ENCODE measurements at places on chromosomes 1 and 21. TPM values are rescaled to one million over a fixed set of nuclear protein-coding genes. Genes with fewer than 3 reads are reported as not detected.

The MIB2 gene
- 95.9 TPM for total RNA-seq

The ORC1 gene
- 1.3 TPM for total RNA-seq

The GRIK3 gene
- total RNA-seq = 1.5 TPM

The KCNA3 gene
- 60.0 TPM for total RNA-seq

The IRF6 gene
- total RNA-seq = 0.95 TPM

GRCh38 chr1:55071477-55071876 is 32.1 kb downstream of the PCSK9 start:
- H3K36me3 ChIP-seq = peaks cover 90% of the 10 kb centered on the region
- H3K27me3 ChIP-seq = no peaks in the 10 kb centered on the region
- no peak overlapping the region for H3K4me3 ChIP-seq
- no peak overlapping the region for H3K27ac ChIP-seq

DNA sequence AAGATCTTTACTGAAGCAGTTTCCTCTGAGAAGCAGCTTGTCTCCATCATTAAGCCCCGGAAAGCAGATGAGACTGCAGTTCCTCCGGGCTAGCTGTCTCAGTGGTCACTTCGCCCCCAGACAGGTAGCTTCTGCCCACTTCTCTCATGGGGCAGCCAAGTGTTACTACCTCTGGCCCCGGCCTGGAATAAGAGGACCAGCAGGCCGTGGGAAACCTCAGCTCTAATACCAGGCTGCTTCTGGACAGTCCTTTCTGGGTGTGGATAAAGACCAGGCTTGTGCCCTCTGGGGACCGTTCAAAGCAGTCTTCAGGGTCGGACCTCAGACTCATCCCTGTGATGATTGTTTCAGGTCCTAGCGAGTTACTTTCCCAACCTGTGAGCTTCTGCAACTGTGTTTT is 54.8 kb downstream of the RUNX3 start:
- H3K27me3 ChIP-seq = no peaks in the 10 kb centered on the region
- H3K4me3 ChIP-seq = no peak overlapping the region
- H3K36me3 ChIP-seq = no peaks in the 10 kb centered on the region
- DNase-seq = no peak

- H3K27me3 ChIP-seq = no peaks in the 10 kb centered on the region
- no peak for DNase-seq
- no peaks in the 10 kb centered on the region for H3K4me1 ChIP-seq
- H3K36me3 ChIP-seq = no peaks in the 10 kb centered on the region
Observed at GRCh38 chr1:8903908-8904650, 25.6 kb upstream of the ENO1 start.

DNA sequence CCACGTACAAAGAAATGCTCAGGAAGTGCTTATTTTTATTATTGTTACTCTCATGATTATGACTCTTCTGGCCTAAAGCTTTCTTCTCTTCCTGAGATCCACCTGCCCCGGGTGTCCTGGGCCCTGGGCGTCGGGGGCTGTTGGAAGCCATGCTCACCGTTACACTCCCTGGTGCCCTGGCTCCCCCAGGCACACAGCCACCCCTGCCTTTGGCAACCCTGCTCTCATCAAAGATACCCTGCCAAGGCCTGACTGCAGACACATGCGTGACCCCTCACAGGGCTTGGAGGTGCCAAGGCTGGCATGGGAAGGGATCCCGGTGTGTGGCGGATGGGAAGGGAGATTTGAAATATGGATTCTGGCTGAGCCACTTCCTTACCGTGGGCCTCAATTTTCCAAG is 3.3 kb upstream of the KISS1 start:
- H3K36me3 ChIP-seq = no peaks in the 10 kb centered on the region
- no peak for DNase-seq
- H3K4me3 ChIP-seq = no peak overlapping the region

DNA sequence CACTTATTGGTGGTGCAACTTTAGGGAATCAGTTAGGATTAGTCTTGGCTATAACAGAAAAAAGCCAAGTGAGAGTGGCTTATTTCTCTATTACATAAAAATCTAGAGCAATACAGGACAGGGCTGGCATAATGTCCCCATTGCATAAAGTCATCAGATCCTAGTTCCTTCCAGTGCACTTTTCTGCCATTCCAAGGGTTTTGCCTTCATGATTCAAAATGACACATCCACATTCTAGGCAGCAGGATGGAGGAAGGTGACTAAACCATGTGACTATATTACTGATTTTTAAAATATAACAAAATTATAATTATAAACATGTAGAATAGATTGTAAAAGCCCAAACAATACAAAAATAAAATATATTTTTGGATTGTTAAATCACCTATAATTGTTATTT is 18.8 kb downstream of the JUN start:
- DNase-seq = no peak
- no peak overlapping the region for H3K27ac ChIP-seq
- H3K4me1 ChIP-seq = no peaks in the 10 kb centered on the region
- no peaks in the 10 kb centered on the region for H3K36me3 ChIP-seq
- no peak overlapping the region for H3K4me3 ChIP-seq

DNA sequence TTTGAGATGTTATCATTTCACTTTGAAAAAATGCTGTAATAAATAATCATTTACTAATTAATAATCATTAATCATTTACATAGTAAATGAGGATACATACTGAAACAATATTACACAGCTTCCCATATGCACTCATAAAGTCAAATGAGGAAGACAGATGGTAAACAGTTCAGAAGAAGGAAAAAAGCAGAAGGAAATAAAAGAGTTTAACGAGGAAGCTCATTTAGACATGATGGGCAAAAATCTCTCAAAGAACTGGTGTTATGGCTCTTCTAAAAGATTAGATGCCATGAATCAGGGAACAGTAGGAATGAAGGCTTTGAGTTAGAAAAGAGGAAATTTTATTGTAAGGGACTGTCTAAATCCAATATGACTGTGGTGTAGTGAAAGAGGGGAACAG is 347.6 kb downstream of the PTPRC start:
- no peak overlapping the region for H3K27ac ChIP-seq
- no peaks in the 10 kb centered on the region for H3K27me3 ChIP-seq
- H3K4me3 ChIP-seq = no peak overlapping the region
- H3K4me1 ChIP-seq = no peaks in the 10 kb centered on the region
- no peaks in the 10 kb centered on the region for H3K36me3 ChIP-seq
- DNase-seq = no peak

- H3K36me3 ChIP-seq = peaks cover 25% of the 10 kb centered on the region
- no peak for DNase-seq
- no peaks in the 10 kb centered on the region for H3K27me3 ChIP-seq
Observed at GRCh38 chr1:171595324-171595723, 26.7 kb upstream of the MYOCOS start.

GRCh38 chr1:66300972-66301451 is 232.9 kb upstream of the SGIP1 start:
- peak overlapping the region; percentile 21 for H3K27ac ChIP-seq
- no peaks in the 10 kb centered on the region for H3K27me3 ChIP-seq
- peak; percentile 59 for DNase-seq
- no peak overlapping the region for H3K4me3 ChIP-seq
- H3K4me1 ChIP-seq = peaks cover 21% of the 10 kb centered on the region
